ENCODE measurements at places on chromosomes 3 and 15. TPM values are rescaled to one million over a fixed set of nuclear protein-coding genes. Genes with fewer than 3 reads are reported as not detected.

Gene GPR62
- not detected for total RNA-seq

DNA sequence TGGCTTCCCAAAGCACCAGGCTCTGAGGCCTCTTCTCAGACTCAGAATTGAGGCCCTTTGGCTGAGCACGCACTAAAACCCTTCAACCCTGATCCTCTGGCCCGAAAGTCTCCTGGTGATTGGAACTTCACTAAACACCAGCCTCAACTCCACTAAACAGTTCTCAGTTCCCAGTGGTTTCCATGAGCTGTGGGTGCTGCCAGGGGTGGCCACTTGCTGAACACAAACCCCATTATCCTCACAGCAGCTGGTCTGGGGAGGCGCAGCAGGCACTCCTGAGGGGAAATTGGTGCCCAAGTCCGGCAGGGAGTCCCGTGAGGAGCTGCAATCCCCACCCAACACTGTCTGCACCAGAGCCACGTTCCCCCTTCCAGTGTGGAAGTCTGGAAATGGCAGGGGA is 3.8 kb upstream of the CLK3 start:
- no peak overlapping the region for H3K27ac ChIP-seq
- H3K4me3 ChIP-seq: no peak overlapping the region
- DNase-seq: no peak

DNA sequence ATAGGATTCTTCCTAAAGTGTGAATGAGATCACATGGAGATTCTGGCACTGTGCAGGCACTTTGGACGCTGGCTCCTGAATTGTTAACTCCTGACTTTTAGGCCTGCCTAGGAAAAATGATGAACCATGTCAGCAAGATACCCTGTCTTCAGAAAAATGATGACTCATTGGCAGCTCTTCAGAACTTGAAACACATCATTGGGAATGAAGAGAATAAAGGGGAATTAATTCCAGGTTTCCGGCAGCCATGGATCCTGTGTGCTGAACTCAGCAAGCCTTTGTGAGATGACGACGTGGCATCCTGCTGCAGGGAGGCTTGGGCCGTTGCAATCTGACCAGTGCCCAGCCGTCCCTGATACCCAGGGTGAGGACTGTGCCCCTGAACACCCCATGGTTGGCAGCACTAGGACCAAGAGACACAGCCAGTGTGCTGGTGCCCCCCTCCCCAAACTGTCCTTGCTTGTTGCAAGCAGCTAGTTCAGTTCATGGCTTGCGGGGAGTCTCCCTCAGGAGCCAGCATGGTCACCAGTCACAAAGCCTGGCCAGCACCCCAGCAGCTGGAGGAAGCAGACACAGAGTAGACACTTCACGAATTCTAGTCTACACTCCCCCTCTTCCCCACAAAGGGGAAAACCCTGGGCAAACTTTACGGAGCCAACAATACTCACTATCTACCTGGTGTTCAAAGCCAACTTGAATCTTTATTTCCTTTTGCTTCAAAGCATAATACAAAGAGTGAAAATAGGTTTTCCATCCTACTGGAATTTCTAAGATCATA is 7.8 kb upstream of the LIPC start:
- H3K27ac ChIP-seq: no peak overlapping the region
- peaks cover 10% of the 10 kb centered on the region for H3K4me1 ChIP-seq
- H3K27me3 ChIP-seq: no peaks in the 10 kb centered on the region
- H3K4me3 ChIP-seq: no peak overlapping the region

Gene HOMER2
- 14.4 TPM for total RNA-seq

DNA sequence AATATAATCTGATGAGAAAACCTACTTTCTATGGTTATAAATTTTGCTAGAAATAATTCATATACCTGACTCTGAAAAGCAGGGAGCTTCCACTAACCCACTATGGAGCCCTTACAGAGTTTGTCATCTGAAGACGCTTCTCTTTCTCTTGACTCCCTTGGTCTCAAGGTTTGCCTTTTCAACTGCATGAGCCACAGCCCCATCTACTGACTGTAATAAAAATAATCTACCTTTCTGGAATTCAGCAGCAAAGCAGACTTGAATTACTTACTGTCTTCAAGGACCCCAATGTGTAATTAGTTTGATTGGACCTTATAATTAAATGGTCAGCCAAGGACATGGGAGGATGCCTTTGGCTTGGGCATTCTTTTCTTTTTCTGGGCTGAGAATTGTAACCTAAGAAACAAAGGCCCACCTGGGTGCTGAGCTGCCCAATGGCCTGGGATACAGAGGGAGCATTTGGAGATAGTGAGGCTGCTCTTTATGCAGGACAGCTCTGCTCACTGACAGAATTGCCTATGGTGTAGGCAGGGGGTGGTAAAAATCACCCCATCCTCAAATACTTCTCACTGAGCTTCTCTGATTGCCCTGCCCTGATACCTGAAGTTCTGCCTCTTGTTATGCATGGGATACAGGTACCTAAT is 178.6 kb upstream of the TRIM42 start:
- H3K4me1 ChIP-seq: no peaks in the 10 kb centered on the region
- H3K27ac ChIP-seq: no peak overlapping the region
- no peak for DNase-seq
- H3K4me3 ChIP-seq: no peak overlapping the region

Gene SCAANT1
- not detected for total RNA-seq

Gene PIF1
- total RNA-seq: 59.5 TPM

Gene PCOLCE2
- not detected for total RNA-seq

- H3K4me1 ChIP-seq: no peaks in the 10 kb centered on the region
- no peak overlapping the region for H3K4me3 ChIP-seq
- no peak overlapping the region for H3K27ac ChIP-seq
- H3K27me3 ChIP-seq: no peaks in the 10 kb centered on the region
These were observed 132.1 kb downstream of the DOCK3 start for GRCh38 chr3:50806806-50807205.

GRCh38 chr3:195163719-195164572 is 107.0 kb downstream of the XXYLT1 start:
- no peak for DNase-seq
- no peaks in the 10 kb centered on the region for H3K36me3 ChIP-seq
- peaks cover 22% of the 10 kb centered on the region for H3K4me1 ChIP-seq
- no peak overlapping the region for H3K27ac ChIP-seq
- H3K27me3 ChIP-seq: no peaks in the 10 kb centered on the region

Gene VPS13C
- 88.8 TPM for total RNA-seq

DNA sequence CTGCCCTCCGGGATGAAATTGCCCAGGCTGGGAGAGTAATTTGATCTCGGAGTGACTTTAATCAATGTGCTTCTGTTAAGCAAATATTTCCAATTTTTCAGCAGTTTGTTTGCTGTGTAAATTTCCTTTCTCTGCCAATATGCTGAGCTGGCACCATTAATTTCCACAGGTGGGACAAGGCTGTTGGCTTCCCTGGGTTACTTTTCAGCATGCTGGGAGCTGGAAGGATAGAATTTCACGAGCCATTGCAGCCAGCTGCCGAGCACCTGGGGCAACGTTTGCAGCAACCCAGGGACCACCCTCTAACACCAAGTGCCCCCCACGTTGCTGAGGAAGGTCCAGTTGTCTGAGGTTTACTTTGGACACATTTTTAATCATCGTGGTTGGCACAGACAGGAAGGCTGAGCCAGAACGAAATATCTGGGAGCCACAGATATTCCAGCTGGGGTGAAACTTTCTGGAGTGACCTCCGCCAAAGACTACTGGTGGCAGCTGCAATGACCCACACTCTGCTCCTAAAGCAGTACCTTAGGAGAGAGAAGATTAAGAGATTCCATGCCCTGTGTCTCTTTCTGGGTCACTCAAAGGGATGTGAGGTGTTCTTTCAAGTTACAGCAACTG is 293.3 kb upstream of the RGMA start:
- H3K36me3 ChIP-seq: no peaks in the 10 kb centered on the region
- H3K27me3 ChIP-seq: peaks cover 5% of the 10 kb centered on the region
- H3K4me1 ChIP-seq: no peaks in the 10 kb centered on the region
- no peak overlapping the region for H3K27ac ChIP-seq

- no peak overlapping the region for H3K27ac ChIP-seq
- H3K27me3 ChIP-seq: no peaks in the 10 kb centered on the region
- DNase-seq: no peak
- no peak overlapping the region for H3K4me3 ChIP-seq
These were observed 6.9 kb downstream of the TMEM39A start for GRCh38 chr3:119456469-119456868.

DNA sequence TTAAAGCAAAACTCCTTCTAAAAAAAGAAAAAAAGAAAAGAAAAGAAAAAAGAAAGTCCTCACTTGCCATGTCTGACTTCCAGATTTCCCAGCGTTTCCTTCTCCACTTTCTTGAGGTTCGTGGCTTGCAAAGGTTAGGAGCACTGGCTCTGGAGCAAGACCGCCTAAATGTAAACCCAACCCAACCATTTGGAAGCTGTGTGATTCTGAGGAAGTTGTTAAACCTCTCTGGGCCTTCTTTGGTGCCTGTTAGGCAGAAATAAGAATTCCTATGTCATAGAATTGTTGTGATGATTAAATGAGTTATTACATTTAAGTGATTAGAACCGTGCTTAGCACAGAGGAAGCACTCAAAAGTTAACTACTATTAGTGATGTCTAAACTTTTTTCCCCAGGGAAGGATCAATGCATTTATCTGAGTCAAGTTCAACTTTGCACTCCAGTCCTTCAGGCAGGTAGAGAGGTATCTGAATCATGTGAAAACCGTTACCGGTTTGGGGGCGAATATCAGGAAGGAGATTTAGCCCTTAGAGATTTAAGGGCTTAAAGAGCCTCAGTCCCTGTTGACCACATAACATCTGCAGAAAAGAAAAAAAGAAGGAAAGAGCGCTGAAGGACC is 78.3 kb upstream of the HES1 start:
- H3K27ac ChIP-seq: no peak overlapping the region
- DNase-seq: no peak
- peak overlapping the region; percentile 23 for H3K4me3 ChIP-seq
- peaks cover 7% of the 10 kb centered on the region for H3K4me1 ChIP-seq

DNA sequence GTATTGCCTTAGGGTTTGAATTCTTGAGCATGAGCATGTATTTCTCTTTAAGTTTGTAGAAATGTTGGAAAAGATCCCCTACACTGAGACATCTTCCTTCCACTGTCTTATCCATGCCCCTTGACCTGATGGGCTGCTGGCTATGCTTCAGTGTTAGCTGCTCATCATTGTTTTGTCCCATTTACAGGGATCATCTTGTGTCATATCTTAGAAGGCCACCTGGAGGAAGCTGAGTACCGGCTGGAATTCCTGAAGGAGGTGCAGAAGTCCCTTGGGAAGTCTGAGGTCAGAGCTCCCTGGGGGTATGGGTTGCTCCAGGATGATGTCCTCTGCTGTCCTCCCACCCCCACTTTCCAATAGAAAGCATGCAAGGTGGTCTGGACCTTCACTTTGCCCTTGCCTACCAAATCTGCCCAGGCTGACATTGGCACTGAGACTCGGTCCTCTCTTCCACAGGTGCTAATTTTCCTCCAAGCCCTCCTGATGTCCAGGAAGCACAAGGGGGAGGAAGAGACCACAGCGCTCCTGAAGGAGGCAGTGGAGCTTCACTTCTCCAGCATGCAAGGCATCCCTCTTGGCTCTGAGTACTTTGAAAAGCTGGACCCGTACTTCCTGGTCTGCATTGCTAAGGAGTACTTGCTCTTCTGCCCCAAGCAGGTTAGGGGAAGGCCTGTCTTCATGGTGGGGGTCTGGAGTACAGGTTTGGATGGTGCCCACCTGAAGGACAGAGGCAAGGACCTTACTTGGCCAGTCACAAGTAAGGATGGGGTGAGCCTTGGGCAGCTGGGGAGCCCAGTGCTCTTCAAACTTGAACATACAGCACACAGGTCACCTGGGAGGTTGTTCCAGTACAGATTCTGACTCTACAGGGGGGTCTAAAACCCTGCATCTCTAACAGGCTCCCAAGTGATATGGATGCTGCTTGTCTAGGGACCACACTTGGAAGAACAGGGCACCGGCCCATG is 17.7 kb downstream of the TTC21A start:
- peaks cover 18% of the 10 kb centered on the region for H3K4me1 ChIP-seq
- DNase-seq: no peak
- H3K27me3 ChIP-seq: peaks cover 8% of the 10 kb centered on the region
- no peak overlapping the region for H3K4me3 ChIP-seq
- no peaks in the 10 kb centered on the region for H3K36me3 ChIP-seq

Gene SKOR1
- 0.19 TPM for total RNA-seq

DNA sequence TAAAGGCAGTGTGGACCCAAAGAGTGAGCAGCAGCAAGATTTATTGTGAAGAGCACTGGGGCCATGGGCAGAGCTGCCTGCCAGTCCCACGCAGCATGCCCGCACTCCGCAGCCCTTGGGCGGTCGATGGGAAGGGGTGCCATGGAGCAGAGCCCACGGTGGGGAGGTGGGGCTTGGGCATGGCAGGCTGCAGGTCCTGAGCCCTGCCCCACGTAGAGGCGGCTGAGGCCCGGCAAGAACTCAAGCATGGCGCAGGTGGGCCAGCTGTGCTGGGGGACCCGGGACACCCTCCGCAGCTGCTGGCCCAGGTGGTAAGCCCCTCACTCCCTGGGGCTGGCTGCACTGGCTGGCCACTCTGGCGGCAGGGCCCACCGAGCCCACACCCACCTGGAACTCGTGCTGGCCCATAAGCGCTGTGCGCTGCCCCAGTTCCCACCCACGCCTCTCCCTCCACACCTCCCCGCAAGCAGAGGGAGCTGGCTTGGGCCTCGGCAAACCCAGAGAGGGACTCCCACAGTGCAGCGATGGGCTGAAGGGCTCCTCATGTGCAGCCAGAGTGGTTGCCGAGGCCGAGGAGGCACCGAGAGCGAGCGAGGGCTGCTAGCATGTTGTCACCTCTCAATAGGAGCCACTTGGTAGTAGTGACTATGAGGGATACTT is 1218.8 kb upstream of the EPHA6 start:
- H3K4me1 ChIP-seq: no peaks in the 10 kb centered on the region
- no peak overlapping the region for H3K27ac ChIP-seq
- H3K27me3 ChIP-seq: no peaks in the 10 kb centered on the region
- no peak for DNase-seq
- H3K4me3 ChIP-seq: no peak overlapping the region
- no peaks in the 10 kb centered on the region for H3K36me3 ChIP-seq

- H3K4me1 ChIP-seq: peaks cover 32% of the 10 kb centered on the region
- H3K27ac ChIP-seq: peak overlapping the region; percentile 85
- H3K4me3 ChIP-seq: peak overlapping the region; percentile 17
- H3K27me3 ChIP-seq: peaks cover 14% of the 10 kb centered on the region
These were observed 11.9 kb downstream of the CX3CR1 start for GRCh38 chr3:39267631-39268548.

DNA sequence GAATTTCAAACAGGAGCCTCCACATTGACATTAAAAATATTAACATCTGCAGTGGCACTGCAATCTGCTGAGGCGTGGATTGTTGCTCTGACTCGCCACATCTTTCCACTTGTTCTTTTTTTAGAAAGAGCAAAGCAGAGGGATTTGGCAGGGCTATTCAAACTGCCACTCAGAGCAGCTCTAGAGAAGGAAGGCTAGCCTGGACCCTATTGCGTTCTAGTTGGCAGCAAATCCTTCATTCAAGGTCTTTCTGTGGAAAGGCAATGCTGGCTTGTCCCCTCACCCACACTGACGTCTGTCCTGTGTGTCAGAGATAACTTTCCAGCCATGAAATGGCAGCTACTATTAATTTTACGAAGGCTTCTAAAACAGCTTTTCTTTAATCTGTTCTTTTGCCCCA is 483.2 kb upstream of the SGO1 start:
- no peak for DNase-seq
- no peak overlapping the region for H3K27ac ChIP-seq
- H3K4me3 ChIP-seq: no peak overlapping the region

Data from activated CD8-positive, alpha-beta memory T cell treated with anti-CD3 and anti-CD28 coated beads, Interleukin-2, amount 10 ng/mL, durations not matched to agents 7 days and 5 days (primary cell).